ENCODE measurements at places on chromosomes 12 and 14.

DNA sequence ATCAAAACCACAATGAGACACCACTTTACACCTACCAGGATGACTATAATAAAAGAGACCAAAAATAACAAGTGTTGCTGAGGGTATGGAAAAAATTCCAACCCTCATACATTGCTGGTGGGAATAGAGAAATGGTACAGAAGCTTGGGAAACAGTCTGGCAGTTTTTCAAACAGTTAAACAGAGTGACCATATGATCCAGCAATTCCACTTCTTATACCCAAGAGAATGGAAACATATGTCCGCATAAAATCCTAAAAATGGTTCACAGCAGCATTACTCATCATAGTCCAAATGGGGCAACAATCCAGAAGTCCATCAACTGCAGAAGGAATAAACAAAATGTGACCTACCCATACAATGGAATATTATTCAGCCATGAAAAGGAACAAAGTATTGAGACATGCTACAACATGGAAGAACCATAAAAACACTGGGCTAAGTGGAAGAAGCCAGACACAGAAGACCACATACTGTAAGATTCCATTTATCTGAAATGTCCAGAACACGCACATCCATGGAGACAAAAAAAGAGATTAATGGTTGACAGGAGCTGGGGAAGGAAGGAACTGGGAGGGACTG, 44.5 kb downstream of the CHGA start:
- DNase-seq: no peak

DNA sequence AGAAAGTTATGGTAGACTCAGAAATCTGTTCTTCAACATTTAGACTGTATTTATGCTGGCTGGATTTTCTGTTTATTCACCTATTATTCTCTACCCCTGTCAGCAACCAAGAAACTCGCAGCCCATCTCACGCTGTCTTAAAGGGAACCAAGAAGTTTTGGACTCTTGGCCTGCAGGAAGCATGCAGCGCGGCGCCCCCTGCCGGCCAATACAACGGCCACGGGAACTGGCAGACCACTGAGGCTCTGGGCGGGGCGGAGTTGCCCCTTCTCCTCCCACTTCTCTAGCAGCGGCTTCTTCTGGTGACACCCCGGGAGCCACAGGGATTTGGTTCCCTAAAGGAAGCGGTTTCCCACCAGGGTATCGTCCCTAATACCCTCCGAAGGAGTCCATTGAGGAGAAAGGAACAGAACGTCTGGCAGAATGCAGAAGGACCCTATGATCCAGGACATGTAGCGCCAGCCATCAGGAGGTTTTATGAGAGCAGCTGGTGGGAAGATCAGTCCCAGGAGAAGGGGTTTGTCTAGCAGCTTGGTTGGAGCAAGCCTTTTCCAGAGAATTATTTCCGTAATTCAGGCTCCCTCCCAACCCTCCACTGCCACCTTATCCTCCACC, 21.0 kb upstream of the RNASE2 start:
- DNase-seq: no peak

DNA sequence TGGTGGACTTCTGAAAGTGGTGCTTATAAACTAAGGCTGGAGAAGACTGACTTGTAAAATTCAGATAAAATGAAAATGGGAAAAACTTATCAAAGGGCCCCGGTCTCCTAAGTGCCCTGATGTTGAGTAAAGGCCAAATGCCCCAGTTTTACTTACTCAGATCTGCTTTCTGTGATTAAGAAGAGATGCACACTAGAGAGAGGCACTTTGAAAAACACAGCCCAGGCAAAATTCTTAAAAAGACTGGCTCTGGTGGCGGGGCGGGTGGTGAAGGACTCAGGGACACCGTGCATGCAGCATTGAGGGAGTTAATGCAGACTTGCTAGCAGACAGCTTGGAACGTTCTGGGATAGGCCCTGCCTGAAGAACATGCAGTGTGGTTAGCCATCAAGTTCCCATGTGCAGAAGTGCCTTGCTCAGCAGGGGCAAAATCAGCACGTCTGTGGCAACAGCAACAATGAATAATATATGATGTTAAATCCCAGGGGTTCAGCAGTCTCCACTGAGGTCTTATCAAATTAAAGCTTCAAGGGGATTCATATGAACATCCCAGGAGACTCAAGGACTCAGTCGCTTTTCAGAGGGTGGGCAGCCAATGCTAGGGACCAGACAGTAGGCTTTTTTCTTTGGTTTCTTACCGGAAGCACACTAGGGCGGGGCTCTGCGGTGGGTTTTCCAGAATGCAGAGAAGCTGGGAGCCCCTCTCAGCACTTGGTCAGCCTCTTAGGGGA, 105.0 kb downstream of the DAD1 start:
- DNase-seq: peak; percentile 57

GRCh38 chr14:54209511-54210250, 187.1 kb upstream of the CDKN3 start:
- DNase-seq: no peak

DNA sequence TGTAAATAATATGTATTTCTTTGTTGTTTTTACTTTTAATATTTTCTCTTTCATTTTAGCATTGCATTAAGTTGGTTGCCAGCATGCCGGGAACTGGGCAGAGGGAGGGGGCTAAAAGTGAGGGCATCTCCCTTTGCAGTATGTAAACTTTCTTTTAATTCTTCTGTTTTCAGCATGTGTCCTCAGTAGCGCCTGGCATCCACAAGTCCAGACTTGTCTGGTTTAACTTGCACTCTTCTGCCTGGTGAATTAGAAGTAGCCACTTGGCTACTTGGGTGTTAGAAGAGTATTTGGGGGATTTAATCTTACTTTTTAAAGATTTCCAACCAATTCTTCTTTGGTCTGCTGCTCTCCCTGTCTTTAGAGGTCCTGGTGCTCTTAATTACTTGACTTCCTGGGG, 117.2 kb upstream of the SCAF11 start:
- no peak for DNase-seq

DNA sequence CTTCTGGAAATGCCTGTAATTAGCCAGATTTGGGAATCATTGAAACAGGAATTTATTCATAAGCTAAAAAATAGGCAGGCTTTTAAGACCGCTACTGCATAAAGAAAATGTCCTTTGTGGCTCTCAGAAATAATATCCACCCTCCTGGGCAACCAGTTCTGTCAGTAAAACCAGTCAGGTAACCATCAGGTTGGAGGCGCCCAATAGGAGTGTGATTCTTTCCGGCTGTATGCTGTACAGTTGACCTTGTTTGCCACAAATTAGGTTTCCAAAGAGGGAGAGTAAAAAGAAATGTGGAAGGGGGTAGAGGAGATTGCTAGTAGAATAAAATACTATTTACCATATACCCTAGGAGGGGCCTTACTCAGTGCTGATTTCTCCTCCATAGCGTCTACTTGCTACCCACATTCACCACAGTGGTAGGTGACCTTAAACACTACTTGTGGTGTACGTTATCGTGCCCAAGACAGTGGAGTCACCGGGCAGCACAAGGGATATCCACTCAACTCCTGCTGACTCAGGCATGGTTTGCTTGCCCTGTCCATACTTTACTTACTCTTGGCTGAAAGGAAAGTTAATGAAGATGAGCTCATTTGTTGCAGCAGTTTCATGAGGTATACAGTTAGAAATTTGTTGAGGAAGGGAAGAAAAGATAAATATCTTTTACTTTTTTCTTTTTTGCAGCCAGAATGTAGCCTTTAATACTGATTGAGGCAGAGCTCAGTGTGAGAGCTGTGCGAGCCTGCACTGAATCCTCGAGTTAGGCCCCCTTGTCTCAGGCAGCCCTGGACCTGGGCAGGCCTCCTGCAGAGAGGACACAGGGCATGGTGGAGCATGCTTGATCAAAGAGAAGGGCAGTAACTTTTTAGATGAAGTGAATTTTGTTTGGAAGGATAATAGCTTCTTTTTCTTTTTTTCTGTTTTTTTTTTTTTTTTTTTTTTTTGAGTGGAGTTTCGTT, 76.7 kb downstream of the DIP2B start:
- DNase-seq: no peak

GRCh38 chr14:79318371-79318770, 892.9 kb downstream of the DIO2 start:
- no peak for DNase-seq

DNA sequence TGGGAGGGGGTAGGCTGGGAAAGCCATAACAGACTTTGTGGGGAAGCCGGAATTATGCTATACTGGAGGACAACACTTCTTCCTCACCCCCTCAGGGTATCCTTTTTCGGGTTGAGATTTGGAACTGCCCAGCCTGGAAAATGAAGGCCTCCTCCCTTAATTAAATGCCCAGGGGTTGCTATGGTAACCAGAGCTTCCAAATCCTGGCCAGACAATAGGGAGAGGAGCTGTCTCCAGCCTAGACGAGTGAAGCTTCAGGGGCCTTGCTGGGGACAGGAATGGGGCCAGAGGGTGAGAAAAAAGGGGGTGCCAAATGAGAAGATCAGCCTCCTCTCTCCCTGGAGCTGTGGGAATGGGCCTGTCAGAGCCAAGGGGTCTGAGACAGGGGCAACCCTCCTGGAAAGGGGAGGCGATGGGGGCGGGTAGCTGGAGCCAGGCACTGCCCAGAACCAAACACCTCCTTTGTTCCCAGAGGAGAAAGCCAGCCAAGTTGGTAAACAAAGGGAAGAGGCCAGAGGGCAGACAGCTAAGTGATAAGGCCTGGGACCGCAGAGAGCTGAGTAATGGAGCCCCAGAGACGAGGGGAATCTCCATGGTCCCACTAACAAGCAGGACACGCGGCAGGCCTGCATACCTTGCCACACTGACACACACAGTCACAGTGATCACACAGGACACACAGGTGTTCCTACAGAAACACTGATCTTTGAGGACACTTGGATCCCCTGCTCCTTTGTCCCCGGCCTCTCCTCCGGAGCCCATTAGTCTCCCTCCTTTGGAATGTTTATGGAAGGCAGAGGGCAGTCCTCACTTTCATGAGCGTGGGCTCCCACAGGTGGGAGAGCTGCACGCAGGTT, 17.9 kb upstream of the RND1 start:
- DNase-seq: peak; percentile 54

GRCh38 chr14:91253795-91254323, 9.4 kb upstream of the GPR68 start:
- no peak for DNase-seq

- DNase-seq: peak; percentile 36
Measured at GRCh38 chr12:62802984-62803383, 132.0 kb downstream of the PPM1H start.

GRCh38 chr12:116562090-116562489, 2.9 kb downstream of the MAP1LC3B2 start:
- DNase-seq: no peak

Measured in brain microvascular endothelial cell (primary cell).